ENCODE measurements at places on chromosomes 1 and 21.
A peak's percentile ranks its signal among the peaks of the same experiment; 100 is the strongest.

DNA sequence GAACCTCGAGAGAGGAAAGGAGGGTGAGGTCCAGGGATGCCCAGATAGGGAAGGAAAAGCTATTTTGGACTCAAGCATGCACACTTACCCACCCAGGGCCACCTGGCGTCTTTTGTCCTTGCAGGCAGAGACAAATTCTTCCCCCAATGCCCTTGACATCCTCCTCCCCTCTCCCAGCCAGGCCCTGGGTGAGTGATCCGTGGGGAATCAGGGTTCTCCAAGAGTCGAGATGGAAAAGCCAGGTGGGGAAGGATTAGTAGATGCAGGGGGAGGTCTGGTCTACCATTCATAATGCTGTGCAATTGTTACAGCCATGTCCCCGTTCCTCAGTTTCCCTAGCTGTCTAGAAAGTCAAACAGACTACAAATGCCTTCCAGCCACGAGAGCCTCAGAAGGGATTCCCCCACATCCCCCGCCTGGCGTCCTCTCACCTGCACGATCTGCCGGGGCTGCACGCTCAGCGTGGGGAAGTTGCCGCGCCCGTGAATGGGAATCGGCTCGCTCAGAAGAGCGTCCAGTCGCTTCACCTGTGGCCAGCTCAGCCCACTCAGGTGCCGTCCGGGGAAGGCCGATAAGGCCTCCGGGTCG lies 580 bp downstream of the TENT5B start:
- no peak for DNase-seq

- no peak for DNase-seq
These were observed 13.9 kb downstream of the HLX start for GRCh38 chr1:220892997-220893700.

GRCh38 chr1:25096307-25097150 lies 135.8 kb downstream of the SYF2 start:
- DNase-seq = no peak

- peak; percentile 45 for DNase-seq
These were observed 9.6 kb upstream of the ADORA1 start for GRCh38 chr1:203117611-203118575.
